ENCODE measurements at places on chromosomes 16 and 17.

GRCh38 chr17:75693500-75694481, 26.7 kb downstream of the SAP30BP start:
- no peak for DNase-seq

DNA sequence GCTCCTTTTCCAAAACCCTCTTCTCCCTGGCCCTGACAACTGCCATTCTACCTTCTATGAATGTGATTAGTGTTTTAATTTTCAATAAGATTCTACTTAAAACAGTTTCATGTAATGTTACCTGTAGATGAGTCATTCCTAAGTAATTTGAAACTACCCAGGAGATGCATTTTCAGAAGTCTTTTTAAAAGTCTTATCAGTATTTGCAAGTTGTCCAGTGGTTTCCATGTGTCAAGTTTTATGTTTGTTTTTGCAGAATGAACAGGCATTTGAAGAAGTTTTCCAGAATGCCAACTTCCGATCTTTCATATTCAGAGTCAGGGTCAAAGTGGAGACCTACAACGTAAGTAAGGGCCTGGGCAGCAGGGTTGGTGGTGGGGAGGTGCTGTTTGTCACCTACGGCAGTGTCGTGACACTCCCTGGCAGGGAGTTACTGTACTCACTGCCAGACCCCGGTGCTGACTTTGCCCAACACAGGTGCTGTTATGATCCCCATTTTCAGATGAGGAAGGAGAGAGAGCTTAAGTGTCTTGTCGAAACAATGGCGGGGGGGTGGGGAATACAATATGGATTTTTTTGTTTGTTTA, 65.0 kb downstream of the RPA1 start:
- no peak for DNase-seq

DNA sequence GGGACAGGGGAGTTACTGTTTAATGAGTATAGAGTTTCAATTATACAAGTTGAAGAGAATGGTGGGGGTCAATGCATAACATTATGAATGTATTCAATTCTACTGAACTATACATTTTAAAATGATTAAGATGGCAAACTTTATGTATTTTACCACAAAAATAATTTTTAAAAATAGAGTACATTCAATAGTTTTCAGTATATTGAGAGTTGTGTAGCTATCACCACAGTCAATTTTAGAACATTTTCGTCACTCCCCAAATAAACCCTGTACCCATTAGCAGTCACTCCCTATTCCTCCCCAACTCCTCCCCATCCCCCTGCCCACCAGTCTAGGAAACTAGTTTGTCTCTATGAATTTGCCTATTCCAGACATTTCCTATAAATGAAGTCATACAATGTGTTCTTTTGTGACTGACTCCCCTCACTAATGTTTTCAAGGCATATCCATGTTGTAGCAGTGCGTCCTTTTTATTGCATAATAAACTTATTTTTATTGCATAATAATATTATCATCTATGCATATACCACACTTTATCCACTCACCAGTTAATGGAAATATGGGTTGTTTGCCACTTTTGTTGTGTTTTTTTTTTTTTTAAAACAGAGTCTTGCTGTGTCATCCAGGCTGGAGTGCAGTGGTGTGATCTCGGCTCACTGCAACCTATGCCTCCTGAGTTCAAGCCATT, 52.5 kb upstream of the ERN1 start:
- no peak for DNase-seq

DNA sequence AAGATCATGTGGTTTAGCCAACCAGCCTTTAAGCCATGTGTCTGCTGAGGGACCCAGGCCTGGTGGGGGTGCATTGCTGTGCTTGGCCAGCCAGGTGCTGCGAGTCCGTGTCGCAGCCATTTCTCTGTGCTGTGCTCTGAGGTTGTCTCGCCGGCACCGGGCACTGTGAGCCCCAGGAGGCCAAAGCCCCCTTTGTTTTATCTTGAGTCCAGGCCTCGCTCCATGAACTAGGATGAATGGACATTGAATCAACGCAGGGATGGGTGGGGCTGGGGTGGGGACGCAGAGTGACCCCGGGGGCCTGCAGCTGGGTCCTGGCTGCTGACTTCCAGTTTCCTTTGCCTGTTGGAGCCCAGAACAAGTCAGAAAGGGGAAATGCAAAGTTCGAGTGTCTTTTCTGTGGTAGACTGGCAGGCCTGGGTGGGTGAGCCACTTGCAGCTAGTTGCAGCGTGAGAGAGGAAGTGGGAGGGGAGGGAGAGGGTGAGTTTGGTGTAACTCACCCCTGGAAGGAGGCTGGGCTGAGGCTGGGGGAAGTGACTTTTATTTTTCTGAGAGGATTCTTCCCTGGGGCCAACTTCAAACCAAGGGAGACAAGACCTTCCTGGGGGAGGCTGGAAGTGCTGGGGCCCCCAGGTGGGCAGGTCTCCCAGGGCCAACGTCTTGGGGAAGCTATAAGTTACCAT, 324.7 kb downstream of the SEC14L1 start:
- no peak for DNase-seq

GRCh38 chr17:64627797-64628196, 34.3 kb downstream of the SMURF2 start:
- DNase-seq = no peak

GRCh38 chr17:75059369-75060345, 12.6 kb downstream of the KCTD2 start:
- DNase-seq = peak; percentile 54

GRCh38 chr16:88477631-88478519, 24.8 kb downstream of the ZFPM1 start:
- DNase-seq = no peak

- DNase-seq = no peak
These were observed at the start of gene ATP2A3 for GRCh38 chr17:3964203-3965117. Gene ATP2A3 (minus strand): TSS chr17:3964437. CDS start chr17:3964291, 146 bp downstream.

DNA sequence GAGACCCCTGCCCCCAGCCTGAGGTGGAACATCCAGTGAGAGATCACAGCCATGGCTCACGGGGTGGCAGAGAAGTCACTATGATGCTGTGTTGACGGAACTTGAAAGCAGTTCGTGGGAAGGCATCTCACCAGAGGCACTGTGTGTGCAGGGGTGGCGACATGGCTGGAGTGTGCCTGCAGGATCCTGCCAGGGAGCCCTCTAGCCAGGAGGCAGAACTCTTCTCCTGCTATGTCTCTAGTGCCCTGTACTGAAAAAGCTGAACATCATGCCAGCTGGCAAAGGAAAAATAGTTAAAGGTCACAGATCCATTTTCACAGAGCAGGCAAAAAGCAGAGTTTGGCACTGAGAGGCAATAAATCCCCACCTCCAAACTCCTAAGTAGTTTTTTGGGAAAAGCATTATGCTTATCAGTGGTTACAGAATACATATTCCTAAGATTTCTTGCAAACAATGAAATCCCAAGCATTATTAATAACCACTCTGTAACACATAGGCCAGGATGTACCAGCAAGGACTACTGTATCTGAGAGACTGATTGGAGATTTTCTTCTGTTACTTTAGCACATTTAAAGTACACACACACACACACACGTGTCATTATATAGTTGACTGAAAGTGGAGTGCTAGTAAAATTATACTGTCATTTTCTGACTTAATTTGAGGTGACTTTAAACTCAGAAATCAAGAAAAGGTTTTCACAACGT, 36.8 kb downstream of the TNRC6C start:
- DNase-seq = no peak

GRCh38 chr16:68445458-68445857, 2.9 kb downstream of the SMPD3 start:
- DNase-seq = no peak

GRCh38 chr16:86403541-86404163, 106.7 kb upstream of the FOXF1 start:
- no peak for DNase-seq

DNA sequence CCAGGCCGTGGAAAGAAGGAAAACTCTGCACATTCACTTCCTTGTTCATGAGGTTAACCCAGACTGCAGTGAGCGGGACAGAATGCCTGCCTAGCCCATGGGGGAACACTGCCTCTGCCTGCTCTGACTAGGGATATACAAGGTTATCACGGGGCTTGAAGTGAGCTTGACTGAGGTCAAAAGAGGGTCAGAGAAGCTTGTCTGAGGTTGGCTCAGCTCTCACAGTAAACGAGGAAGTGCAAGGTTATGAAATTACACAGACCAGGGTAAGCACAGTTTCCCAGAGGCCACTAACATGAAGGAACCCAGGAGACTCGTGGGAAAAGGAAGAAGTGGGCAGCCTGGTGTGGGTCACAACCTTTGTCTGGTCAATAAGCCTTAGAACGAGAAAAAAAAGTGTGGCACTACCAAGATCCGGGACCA, 28.7 kb downstream of the HIC1 start:
- DNase-seq = no peak

DNA sequence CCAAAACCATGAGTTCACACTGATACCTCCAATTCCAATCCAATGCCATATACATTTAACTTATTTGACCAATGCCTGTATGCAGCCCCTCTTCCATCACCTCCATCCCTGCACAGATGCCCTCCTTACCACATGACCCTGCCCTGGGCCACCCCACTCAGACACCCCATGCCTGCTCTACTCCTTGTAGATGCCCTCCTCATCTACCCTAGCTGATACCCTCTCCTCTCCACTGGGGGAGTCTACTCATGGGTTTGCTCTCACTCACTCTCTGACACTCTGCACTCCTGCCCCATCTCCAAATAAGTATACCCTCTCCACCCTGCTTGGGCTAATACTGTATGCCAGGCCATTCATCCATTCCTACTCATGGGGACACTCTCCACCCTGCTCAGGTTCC, 16.0 kb upstream of the CMTM4 start:
- DNase-seq = no peak

DNA sequence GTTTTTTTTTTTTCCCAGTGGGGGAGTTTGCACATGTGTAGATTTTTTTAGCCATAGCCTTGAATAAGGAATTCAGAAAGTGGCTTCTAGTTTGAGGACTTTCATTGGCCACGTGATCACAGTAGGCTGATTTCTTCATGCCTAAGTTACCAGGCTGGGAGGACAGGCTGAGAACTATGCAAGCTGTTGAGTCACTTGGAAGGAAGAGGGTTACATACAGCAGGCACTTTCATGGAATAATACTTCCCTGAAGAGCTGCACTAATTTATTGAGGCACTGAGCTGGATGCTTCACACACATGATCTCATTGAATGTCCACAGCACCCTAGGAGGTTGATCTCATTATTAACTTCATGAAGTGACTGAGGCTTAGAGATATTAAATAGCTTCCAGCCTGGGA, 22.8 kb downstream of the PRKCB start:
- no peak for DNase-seq

- DNase-seq = no peak
These were observed 211.5 kb downstream of the SOX9 start for GRCh38 chr17:72332367-72332766.

DNA sequence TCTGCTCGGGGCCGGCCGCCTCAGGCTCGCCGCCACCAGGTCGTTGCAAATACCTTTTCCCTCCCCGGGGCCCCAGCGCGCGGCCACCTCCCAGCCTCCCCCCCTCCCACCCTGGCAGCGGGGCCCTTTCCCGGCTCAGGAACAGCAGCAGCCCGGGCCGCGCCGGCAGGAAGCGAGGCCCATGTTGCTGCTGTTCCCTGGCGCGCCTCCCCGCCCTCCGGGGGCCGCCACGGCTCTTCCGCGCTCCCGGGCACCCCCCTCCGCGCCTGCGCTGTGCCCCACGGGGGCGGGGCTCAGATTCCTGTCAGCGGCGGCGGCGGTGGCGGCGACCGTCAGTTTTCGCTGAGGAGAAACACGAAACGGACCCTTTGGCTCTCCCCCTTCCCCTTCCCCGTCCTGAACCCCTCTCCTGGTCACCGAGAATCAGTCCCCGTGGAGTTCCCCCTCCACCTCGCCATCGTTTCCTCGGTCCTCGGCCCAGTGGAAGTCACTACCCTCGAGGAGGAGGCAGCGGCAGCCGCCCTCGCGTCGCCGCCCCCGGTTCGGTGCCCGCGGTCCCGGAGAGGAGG, at the start of gene NFAT5:
Gene NFAT5, plus strand, starts transcription at position 296 of the 569 bp plus-strand sequence. CDS start 336 bp downstream, outside the sequence.
- peak; percentile 41 for DNase-seq

- no peak for DNase-seq
These were observed 39.1 kb upstream of the PABPN1L start for GRCh38 chr16:88905563-88905962.

- DNase-seq = no peak
These were observed 285.2 kb downstream of the CA10 start for GRCh38 chr17:51873302-51873701.

DNA sequence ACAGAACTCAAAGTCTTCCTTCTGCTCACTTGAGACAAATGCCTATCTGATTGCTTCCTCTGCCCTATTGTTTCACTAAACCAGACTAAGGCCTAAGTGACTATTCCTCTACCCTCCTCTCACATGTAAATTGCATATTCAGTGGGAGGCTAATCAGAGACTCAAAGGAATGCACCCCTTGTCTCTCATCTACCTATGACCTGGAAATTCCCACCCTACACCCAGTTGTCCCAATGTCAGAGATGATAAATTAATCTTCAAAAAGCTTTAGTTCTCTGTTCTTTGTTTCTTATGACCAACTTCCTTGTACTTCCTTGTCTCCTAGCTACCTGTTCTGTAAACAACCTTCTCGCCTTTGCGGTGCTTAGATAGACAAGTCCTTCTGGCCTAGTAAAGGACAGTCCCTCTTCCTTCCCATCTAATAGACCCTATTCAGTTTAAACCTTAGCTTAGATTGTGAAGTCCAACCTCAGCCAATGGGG, 76.0 kb downstream of the EMP2 start:
- DNase-seq = no peak

- no peak for DNase-seq
These were observed 2.7 kb upstream of the PABPN1L start for GRCh38 chr16:88868974-88869672.

DNA sequence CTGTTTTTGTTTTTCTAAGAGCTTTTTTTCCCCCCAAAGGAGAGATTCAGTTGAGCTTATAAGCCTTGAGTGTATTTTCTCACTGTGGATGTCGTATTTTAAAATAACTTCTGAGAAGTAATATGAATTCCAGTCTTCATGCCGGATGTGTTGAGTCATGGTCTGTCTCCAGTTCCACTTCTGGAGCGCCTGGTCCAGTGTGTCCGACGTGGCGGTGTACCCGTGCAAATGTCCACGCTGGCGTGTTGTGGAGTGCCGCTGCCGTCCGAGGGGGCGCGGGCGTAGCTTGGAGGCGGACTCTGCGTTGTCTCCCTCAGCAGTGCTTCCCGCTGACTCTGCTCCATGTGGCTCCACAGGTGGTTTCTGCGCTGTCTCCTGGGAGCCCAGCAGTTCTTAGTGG, 60.9 kb upstream of the ZNF750 start:
- no peak for DNase-seq

DNA sequence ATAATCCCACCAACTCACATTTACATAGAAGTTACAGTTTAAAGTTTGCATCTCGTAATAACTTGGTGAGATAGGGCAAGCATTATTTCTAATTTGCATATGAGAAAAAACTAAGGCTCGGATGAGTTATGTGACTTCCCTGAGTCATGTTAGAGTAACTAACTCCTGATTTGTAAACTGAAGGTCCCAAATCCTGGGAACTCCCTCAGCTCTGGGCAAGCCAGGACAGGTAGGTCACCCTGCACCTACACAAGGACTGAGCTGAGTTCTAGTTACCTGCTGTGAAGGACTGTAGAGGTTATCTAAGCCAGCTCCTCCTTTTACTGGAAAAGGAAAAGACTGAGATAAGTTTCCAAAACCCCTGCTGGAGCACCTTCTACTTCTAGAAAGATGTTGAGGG, 92.1 kb upstream of the HLF start:
- no peak for DNase-seq

All from AG04450 (cell line).